ENCODE measurements at places on chromosomes 5 and 9.

DNA sequence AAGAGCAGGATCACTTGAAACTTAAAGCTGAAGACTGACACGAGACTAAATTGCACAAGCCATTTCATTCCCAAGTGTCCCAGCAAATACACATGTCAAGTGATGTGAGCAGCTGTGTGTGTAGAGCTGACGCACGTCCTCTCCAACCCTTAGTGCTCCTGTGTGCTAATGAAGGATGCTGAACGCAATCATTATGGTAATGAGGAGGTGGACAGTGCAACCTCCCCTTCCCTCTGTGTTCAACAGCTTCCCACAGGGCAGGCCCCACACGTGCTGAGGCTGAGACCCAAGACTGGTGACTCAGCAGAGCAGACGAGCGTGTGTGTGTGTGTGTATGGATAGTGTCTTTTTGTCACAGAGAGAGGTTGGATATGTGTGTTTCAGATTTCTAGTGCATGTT is 702.1 kb downstream of the SEMA5A start:
- no peak for DNase-seq

DNA sequence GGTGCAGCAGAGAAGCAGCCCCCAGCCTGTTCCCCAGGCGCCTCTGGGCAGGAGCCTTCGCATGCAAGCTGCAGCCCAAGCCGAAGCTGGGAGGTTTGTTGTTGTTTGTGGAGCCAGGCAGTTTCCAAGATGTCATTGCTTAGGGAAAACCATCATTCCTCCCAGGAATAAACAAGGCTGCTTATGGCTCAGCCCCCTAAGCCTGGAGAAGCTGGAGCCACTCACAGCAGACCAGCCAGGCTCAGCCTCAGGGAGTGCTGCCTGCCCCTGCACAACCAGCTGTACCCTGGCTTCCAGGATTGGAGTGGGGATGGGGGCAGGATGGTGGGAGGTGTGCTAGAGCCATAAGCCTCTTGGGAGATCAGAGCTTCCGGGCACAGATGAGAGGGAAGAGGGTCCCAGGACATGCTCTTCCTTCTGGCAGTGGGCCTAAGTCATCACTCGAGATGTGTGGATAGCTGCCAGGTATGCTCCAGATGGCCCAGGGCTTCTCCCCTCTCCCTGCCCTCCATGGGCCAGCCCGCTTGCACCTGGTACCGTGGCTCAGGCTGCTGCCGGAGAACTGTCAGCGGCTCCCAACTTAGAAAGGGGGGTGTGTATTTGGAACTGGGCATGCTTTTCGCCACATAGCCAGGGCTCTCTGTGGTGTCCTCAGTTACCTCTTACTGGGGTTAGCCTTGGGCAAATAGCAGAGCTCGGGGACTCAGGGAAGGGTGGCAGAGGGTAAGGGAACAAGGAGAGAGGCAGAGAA is 105.2 kb downstream of the RGS3 start:
- no peak for DNase-seq

- peak; percentile 13 for DNase-seq
Measured at GRCh38 chr9:86281593-86282076, 703 bp downstream of the ISCA1 start.

DNA sequence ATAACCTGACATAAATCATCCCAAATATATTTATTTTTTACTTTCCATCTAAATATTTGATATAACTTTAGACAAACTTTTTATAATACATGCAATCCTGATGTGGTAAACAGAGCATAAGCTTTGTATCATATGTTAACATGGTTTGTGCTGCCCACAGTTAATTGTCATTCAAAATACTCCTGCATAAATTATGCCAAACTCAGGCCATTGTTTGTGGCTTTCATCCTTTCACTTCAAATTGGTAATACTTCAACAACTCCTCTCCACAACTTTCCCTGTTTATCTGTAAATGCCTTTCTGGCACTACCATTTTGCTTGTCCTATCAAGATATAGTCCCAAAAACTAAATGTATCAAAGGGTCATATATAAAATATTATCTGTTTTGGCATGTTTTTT is 586.7 kb downstream of the HINT1 start:
- DNase-seq: no peak

All from suppressor macrophage treated with lipopolysaccharide for 4 hours (primary cell).